Ureter (tissue), 1 donor: ENCODE measurements at places on chromosomes 13 and 19. TPM values are rescaled to one million over a fixed set of nuclear protein-coding genes. Genes with fewer than 3 reads are reported as not detected.
A peak's percentile ranks its signal among the peaks of the same experiment; 100 is the strongest.

DNA sequence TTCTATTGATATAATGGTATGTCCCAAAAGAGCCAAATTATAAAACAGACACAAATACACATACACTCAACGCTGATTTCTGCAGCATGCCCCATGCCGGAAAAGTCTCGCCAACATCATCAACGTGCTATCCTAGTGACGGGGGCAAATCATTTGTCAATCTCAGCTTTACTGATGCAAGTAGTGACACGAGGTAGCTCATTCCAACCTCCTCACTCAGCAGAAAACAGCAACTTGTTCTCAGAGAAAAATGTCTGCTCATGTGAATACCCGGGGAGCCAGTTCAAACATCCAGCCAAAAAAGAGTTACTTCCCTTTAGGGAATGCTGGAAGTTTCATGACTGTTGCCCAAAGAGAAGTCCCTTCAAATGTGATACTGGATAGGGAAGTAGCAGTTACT is 46.3 kb downstream of the SOX21 start:
- no peak for DNase-seq

GRCh38 chr19:58440556-58440955 is 603 bp upstream of the ZNF132 start:
- peak; percentile 57 for DNase-seq

DNA sequence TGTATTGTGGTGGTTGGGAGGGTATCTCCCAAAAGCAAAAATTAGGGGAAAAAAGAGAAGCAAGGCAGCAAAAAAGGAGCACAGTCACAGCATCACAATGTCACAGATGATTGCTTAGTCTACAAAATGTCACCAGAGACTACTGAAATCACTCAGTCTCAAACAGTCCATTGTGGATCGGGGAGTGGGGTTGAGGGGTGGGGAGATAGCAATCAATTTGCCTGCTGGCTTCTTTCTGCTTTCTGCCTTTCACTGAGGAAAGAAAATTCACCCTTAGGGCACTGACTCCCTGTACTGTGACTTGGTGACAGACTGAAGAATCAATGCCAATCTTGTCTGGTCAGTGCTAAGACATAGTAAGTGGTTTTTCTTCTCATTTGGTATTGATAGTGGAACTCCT is 2127.1 kb upstream of the PCDH20 start:
- DNase-seq = no peak

DNA sequence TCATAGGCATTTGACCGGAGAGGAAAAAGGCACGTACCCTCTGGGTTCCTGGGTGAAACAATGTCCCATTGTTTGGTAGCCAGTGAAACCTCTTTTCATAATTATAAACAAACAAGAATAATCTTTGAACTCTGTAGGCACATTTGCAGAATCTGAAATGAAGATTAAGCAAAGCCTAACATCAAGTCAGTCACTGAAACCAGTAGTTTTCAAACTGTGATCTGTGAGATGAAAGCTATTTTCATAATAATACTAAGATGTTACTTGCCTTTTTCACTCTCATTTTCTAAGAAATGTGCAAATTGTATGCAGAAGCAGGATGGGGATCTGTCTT is 105.4 kb downstream of the WDFY2 start:
- no peak for DNase-seq

DNA sequence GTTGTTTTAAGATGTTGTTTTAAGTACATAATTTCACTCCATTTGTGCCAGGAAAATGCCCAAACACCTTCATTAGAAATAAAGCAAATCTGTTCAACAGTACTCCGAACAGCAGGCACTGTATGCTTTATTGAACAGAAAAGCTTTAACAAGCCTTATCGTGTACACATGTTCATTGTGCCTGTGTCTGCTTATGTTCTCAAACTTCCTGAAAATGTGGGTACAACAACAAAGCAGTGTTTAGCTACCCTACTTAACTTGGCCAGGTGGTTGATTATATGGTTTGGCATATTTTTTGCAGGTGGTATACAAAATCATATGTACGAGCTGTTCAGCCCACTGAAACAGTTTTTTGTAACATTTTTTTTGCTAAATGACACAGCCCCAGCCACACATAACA is 718.0 kb downstream of the DACH1 start:
- no peak for DNase-seq

DNA sequence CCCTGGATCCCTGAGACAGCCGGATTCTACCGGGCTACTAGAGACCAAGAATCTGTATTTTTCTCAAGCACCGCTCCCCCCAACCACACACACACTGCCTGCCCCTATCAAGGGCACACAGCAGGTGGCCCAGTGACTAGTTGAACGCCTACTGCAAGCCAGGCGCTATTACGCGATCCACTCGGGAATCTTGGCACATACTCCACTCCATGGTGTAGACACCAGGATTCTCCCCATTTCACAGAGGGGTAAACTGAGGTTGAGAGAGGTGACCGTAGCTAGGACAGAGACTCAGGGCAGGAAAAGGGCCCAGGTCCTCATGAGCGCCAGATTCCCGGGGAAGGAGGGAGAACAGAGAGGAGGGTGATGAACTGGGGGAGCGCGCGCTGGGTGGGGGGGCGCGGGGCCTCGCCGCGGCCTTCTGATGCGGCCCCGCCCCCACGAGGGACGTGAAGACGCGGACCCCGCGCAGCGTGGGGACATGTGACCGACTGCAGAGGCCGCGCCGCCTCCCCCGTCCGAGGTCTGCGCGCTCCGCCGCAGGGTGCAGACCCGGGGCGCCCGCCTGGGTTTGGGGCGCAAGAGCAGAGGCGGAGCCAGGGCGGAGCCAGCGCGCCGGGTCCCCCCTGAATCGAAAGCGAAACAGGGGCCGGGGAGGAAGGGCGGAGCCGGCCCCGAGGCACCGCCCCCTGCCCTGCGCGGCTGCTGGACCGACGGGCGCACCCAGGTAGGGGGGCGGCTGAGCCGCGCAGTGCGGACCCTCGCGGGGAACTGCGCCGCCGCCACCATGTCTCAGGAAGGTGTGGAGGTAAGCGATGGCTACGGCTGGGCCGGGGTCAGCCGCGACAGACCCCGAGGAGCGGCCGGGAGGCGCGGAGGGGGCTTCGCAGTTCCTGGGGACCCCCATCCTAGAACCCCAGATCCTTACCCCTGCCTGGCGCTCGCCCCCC is at the start of gene SHFL:
Gene SHFL, plus strand, starts transcription at position 677 of the 950 bp plus-strand sequence. Its CDS starts 111 bp downstream, at position 788.
- DNase-seq = peak; percentile 80

CYP2A7 gene
- total RNA-seq = not detected

CGB1 gene
- not detected for total RNA-seq
